Right atrium auricular region (tissue), 2 donors: ENCODE measurements at places on chromosomes 16 and 17.

DNA sequence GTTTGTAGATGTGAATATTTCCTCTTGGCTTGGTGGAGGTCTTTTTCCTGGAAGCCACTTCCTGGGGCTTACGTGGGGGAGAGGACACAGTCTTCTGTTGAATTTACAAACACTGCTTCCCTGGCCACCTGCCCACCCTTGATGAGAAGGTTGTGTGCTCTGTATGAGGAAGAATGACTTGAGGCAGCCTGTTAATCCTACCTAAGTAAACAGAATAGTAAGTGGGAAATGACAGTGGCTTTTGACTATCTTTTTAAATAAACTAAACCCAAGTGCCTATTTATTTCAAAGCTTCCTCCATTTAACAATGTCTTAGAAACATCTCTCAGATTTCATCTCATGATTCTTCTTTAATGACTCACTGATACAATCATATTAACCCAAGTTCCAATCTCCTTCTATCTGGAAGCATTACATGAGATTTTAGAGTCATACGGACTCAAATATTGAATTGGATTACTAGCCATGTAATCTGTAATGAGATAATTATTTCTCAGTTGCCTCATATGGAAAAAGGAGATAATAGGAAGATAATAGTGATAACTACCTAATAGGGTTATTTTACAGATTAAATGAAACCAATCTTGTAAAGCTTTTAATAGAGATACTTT is 96.6 kb upstream of the SMIM36 start:
- DNase-seq, result peak; percentile 82

- DNase-seq, result no peak
These were observed 5.4 kb upstream of the TMEM220 start for GRCh38 chr17:10735251-10735650.

- DNase-seq, result no peak
These were observed 114.5 kb downstream of the AXIN2 start for GRCh38 chr17:65446838-65447526.

GRCh38 chr16:52964290-52964689 is 88.4 kb downstream of the CHD9NB start:
- DNase-seq, result no peak

DNA sequence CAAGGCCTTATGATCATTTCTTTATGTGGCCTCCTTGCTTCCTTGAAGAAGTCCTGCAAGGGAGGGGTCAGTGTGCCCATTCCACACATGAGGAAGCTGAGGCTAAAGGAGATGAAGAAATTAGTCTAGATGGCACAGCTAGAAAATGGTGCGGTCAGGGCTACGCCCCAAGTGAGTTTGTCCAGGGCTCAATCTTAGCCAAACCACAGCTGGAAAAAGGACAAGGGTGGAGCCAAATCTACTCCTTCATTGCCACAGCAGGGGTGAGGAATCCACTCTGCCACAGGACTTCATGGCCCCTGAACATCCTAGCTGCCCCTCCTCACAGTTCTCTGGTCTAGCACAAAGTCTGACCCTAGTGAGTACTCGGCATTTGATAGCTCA is 16.2 kb downstream of the BEAN1 start:
- no peak for DNase-seq

- no peak for DNase-seq
These were observed 32.6 kb downstream of the RTN4RL1 start for GRCh38 chr17:1992541-1992940.

- DNase-seq, result peak; percentile 30
These were observed 73.3 kb upstream of the DHX40 start for GRCh38 chr17:59492091-59492451.

DNA sequence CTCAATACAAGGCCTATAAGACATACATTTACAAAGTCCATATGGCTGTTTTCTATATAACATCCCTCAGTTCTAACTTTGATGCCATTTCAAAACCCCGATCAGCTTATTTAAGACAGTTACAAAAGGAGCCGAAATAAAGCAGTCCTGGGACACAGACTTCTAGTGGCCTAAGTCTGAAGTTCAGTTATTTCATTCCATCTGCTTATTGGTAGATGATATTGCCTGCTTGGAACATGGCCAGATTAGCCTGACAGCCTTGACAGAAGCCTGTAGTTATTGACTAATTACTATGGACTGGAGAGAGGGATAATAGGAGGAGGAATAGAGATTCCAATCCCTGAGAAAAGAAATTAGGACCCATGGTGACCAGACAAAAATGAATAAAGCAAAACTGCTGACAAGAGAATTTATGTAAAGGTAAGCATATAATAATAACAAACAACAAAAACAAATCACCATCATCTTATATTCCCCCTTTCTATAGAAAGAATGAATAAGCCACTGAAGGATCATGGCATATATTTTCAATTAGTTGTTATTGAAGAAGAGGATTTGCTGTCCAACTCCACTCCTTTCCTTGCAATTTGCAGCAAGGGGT is 206.3 kb upstream of the TOM1L1 start:
- DNase-seq, result no peak

DNA sequence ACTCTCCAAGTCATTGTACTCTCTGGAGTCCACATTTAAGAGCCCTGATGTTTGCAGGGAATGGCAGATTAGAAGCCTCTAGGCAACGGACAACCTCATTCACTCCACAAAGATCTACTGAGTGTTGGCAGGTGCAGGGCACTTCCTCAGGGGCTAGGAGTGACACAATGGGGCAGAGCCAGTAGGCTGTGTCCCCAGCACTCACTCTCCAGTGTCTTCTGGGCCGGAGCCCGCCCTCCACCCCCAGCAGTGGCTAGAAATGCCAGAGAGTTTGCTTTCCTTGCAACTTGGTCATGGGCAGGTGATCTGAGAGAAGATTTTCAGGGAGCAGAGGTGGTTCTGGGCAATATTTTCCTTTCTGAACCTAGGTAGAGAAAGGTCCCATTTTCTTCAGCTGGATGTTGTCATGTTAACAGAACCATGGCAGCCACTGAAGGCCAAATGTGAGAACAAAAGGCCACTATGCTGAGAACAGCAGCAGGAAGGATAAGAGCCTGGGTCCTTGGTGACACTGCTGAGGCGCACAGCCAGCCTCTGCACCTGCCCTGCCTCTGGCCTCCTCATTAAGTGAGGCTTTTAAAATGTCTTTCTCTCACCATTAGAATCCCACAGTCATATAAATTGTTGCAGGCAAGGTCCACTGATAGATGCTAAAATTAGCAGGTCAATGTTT is 96.2 kb downstream of the USP31 start:
- no peak for DNase-seq

GRCh38 chr17:17237026-17237799 is at the start of gene FLCN:
TSS of gene FLCN (minus strand) at chr17:17237168. CDS start at chr17:17228137, 9,031 bp downstream.
- DNase-seq, result peak; percentile 96

GRCh38 chr16:66662445-66663194 is 33.9 kb downstream of the CMTM4 start:
- DNase-seq, result no peak

DNA sequence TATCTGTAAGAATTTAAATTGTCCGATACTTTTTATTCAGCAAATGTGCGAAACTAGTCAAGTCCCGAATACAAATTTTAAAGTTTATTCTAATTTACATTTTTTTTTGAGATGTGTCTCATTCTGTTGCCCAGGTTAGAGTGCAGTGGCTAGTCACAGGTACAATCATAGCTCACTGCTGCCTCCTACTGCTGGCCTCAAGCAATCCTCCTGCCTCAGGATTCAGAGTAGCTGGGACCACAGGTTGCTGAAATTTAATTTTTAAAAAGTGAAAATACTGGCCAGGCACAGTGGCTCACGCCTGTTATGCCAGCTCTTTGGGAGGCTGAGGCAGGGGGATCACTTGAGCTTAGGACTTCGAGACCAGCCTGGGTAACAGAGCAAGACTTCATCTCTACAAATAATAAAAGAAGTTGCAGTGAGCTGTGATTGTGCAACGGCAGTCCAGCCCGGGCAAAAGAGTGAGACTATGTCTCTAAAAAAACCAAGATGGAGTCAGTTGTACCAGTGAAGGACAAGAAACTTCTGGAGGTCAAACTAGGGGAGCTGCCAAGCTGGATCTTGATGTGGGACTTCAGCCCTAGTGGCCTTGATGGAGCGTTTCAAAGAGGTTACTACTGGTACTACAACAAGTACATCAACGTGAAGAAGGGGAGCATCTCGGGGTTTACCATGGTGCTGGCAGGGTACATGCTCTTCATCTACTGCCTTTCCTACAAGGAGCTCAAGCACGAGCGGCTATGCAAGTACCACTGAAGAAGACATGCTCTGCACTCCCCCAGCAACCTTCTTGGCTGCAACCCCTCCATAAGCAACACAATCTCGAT is 5.6 kb downstream of the POLG2 start:
- no peak for DNase-seq

GRCh38 chr16:78209951-78210661 is 110.7 kb downstream of the WWOX start:
- no peak for DNase-seq

- DNase-seq, result peak; percentile 98
These were observed at the start of gene USP32 for GRCh38 chr17:60392042-60392844. TSS of gene USP32 (minus strand) at chr17:60392133. CDS start at chr17:60391939, 194 bp downstream.

GRCh38 chr16:67805718-67806427 is 487 bp downstream of the RANBP10 start:
- no peak for DNase-seq

- DNase-seq, result no peak
These were observed 26.0 kb upstream of the NUDT16L1 start for GRCh38 chr16:4667203-4667963.

DNA sequence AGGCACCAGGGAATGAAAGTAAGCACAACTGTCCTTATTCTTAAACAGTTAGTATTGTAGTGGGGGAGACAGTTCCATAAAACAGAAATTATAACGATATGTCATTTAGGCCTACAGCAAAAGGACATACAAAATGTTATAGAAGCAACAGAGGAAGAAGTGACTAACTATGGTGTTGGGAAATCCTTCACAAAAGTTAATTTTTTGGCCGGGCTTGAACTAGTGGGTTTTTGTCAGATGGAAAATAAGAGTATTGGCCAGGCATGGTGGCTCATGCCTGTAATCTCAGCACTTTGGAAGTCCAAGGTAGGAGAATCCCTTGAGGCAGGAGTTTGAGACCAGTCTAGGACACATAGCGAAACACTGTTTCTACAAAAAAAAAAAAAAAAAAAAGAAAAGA is 127.8 kb downstream of the SSH2 start:
- DNase-seq, result no peak

DNA sequence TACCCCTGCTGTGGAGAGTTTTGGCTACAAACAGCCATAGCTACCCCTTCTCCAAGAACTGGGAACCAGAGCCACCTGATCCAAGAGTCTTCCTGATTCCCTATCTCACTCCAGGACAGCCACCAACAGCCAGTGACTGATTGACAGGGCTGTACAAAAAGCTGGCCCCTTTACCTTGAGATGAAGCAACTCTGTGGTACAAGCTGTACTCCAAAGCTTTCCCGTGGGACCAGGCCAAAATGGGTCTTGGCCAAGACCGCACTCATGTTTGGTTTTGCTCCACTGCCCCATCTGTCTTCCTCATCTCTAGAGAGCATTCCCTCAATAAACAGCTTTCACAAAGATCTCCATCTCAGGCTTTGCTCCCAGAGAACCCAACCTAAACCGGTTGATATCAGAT is 43.6 kb downstream of the RNF157 start:
- peak; percentile 73 for DNase-seq

DNA sequence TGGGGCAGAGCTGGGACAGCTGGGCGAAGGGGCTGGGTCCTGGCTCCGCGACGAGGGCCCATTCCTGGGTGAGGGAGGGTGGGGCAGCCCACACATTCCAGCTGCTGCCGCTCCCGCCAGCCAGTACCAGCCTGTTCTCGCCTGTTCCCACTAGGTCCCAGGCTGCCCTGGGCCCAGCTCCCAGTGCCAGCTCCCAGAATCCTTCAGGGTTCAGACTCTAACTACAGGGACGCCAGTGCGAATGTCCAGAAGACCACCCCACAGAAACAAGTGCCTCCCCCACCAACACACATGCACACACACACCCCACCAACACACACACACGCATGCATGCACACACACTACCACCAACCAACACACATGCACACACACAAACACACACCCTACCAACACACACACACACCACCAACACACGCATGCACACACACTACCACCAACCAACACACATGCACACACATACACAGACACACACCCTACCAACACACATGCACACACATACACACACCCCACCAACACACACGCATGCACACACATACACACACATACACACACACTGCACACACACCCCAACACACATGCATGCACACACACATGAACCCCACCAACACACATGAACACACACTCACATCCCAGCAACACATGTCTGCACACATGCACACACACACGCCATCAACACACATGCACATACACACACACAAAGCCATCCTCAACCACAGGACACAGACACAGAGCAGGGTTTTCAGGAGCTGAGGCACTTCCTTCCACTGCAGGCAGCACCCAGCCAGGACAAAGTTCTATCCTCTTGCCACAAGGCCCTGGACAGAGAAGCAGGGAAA is 27.5 kb upstream of the KRT17 start:
- DNase-seq, result no peak

- DNase-seq, result no peak
These were observed 65.0 kb downstream of the SMG6 start for GRCh38 chr17:2238432-2239169.

DNA sequence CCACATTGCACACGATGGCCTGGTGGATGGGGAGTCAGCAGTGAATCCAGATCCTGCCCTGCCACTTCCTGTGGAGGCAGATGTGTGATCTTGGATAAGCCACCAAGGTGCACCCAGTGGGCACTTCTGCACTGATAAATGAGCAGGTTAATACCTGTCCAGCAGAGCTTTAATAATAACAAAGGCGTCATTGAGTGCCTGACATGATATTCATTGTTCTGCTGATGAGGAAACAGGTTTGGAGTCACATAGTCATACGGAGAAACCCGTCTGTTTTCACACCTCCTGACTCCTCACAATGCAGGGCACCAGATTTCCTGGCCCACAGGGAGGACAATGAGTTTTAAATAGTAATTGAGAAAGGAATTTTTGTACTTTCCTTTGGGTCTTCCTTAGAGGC is 324.6 kb upstream of the CDH5 start:
- no peak for DNase-seq

DNA sequence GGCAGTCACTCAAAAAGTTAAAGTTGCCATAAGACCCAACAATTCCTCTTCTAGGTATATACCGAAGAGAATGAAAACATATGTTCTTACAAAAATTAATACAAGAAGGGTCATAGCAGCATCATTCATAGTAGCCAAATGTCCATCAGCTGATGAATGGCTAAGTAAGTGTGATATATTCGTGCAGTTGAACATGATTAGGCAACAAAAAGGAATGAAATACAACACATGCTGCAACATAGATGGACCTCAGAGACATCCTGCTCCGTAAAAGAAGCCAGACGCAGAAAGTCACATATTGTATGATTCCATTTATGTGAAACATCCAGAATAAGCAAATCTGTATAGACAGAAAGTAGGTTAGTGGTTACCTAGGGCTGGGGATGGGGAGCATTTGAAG is 229.4 kb upstream of the CACNG5 start:
- DNase-seq, result no peak

GRCh38 chr17:43907998-43908721 is 824 bp upstream of the MPP2 start:
- DNase-seq, result peak; percentile 81

- DNase-seq, result no peak
These were observed 296.2 kb downstream of the SEC14L1 start for GRCh38 chr17:77437017-77437416.

GRCh38 chr17:33640629-33641028 is 347.5 kb upstream of the ASIC2 start:
- no peak for DNase-seq

- no peak for DNase-seq
These were observed 197.0 kb downstream of the RAB11FIP4 start for GRCh38 chr17:31588512-31588911.

GRCh38 chr17:7336240-7337175 is at the start of gene ACAP1:
TSS of gene ACAP1 (plus strand) at chr17:7336529. CDS start at chr17:7336735, 206 bp downstream.
- no peak for DNase-seq
